ENCODE measurements at places on chromosomes 1 and 21.

DNA sequence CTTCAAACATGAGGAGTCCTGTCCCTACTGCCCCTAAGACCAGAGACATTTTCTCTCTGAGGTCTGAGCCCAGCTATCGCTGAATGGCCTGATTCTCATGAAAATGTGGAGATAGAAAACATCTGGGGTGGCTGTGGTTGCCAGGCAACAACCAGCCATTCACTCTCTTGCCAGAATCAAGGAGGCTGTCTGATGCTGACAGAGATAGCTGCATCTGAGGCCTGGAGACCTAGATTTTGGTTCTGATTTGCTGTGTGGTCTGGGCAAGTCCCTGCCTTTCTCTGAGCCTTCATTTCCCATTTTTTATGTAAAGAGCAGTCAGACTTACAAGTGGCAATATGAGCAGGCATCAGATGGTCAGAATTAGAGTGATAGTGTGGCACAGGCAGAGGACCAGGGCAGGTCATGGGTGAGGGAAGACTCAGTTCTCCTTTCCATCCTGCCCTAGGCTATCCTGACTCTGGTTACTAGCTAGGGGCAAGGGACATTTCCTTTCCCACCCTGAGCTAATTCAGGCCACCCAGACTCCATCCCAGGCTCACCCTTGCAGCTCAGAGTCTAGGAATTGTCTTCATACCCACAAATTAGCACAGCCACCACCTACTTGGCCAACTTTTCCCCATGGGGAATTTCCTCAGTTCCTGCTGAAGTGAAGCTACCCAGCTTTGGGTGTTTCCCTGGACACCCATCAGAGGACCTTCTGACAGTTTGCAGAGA, 20.0 kb upstream of the RNF19B start:
- DNase-seq, result no peak

- DNase-seq, result no peak
These were observed 4.4 kb downstream of the DVL1 start for GRCh38 chr1:1344655-1345361.

GRCh38 chr1:40736085-40736531, 44.6 kb downstream of the NFYC start:
- DNase-seq, result no peak

- DNase-seq, result no peak
These were observed 12.9 kb upstream of the ERG start for GRCh38 chr21:38511198-38511597.

DNA sequence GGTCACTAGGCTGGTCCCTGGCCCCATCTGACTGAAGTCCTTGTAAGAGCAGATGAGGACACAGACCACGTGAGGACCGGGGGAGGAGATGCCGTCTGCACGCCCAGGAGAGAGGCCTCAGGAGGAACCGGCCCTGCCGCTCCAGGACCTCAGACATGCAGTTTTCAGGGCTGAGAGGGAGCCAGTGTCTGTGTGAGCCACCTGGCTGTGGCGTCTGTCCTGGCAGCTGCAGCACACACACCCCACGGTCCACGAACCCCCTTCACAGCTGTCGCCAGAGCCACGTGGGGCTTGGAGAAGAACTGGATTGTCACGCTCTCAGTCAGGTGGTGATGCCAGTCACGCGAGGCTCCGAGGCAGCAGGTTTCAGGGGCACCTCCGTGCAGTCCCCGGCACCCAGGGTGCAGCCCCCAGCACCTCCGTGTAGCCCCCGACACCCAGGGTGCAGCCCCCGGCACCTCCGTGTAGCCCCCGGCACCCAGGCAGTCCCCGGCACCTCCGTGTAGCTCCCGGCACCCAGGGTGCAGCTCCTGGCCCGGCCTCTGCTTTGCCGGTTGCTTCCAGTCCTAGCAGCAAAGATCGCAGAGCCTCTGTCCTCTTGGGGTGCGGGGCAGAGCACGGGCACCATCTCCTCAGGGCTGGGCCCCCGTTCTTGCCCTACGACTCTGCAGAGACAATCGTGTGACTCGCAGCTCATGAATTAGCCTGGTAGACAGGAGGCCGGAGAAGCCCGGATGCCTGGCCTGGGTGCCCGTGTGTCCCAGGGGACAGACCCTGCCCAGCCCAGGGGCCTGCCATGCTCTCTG, 19.0 kb upstream of the SUMO3 start:
- no peak for DNase-seq

GRCh38 chr1:244065960-244066388, 14.9 kb downstream of the ZBTB18 start:
- no peak for DNase-seq

GRCh38 chr1:177600936-177601335, 368.9 kb downstream of the SEC16B start:
- DNase-seq, result no peak
